ENCODE measurements at places on chromosomes 5 and 9.

- DNase-seq = peak; percentile 45
Observed at GRCh38 chr5:52748590-52748989, 39.1 kb upstream of the ITGA1 start.

GRCh38 chr9:9133526-9133925 lies 1333.9 kb upstream of the DMAC1 start:
- DNase-seq = no peak

GRCh38 chr5:53161876-53162275 lies 52.3 kb upstream of the MOCS2 start:
- no peak for DNase-seq

DNA sequence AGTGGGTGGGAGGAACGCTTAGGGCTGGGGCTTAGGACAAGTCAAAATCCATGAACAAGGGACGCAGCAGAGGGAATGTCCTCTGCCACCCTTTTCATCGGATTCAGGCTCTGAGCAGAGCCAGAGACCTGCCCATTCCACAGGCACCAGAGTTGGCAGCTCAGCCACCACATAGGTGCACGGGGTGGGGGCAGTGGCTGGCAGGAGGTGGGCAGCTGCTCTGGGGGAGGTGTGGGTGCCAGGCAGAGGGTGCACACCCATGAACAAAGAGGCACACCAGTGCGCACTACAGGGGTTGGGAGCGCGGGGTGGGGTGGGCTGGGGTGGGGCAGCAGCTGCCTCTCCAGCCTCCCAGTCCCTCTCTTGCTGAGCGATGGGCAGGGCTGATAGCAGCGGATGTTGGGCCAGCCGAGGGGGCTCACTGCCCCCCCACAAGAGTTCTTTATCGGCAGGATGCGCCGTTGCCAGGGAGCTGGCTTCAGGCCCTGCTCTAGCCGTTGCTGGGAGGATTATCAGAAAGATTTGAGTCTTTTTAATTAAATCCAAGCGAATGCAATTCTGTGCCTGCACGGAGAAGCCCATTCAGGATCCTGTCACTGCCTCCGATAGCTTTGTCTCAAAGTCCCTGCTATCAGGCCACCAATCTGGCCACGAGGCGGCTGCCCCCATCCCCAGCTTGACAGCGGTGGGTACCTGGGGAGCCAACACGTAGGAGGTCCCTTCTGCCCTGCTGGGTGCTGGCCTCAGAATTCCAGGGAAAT lies 64.3 kb upstream of the LMX1B start:
- DNase-seq = no peak

- no peak for DNase-seq
Observed at GRCh38 chr5:150053713-150054392, 32.5 kb downstream of the CSF1R start.

GRCh38 chr5:172444110-172444510 lies 10.2 kb downstream of the SH3PXD2B start:
- DNase-seq = no peak

DNA sequence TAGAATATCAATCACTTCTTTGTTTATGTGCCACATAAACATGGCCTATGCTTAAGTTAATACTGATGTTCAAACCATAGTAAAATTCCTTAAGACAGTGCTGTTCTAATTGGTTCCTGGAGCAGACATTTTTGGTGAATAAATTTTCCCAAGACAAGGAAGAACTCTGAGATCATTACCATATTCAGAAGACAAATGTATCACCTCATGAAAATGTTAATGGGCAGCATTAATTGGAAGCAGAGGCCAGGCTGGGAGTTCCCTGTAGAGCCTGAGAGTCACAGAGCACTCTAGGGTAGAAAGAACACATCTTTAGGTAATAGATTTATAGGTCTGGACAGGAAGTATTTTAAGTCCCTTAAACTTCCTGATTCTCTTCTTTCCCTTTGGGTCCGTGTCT lies 240.2 kb downstream of the MAN2A1 start:
- no peak for DNase-seq

GRCh38 chr9:89223396-89223977 lies 44.9 kb upstream of the SHC3 start:
- DNase-seq = no peak

DNA sequence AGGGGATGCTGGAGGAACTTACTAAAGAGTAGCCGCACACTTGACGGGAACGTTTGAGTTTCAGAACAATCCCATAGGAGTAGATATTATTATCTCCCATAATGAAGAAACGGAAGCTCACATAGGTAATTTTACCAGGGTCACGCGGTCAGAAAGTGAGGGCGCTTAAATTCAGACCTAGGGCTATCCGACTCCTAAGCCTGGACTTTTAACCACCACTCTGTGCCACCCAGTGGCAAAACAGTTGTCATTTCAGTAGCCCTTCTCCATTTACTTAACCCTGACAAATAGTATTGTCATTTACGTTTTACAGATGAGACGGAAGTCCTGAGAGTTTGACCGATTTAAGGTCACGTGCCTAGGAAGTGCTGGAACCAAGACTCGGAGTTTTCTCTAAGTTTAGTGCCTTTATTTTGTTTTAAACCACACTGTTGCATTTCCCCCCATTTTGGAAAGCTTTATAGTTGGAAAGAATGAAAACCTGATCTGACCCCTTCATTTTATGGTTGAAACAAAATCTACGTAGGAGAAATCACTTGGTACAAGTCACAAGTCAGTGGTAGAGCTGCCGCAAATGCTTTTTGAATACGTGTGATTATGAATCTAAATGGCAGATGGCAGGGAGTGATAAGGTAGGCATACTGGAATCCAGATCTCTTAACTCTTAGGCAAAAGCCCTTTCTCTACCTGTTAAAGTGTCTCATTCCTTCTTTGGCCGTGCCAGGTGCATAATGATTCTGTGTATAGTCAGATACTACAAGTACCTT lies 650 bp downstream of the MRRF start:
- peak; percentile 75 for DNase-seq

- no peak for DNase-seq
Observed at GRCh38 chr5:147303251-147303650, 68.4 kb downstream of the STK32A start.

- DNase-seq = no peak
Observed at GRCh38 chr9:14687042-14687719, 6.1 kb downstream of the ZDHHC21 start.

GRCh38 chr9:121451586-121451985 lies 48.1 kb downstream of the GGTA1 start:
- no peak for DNase-seq

- DNase-seq = no peak
Observed at GRCh38 chr5:56802205-56802604, 13.1 kb upstream of the MAP3K1 start.

- no peak for DNase-seq
Observed at GRCh38 chr9:135584371-135584770, 22.8 kb downstream of the PAEP start.

DNA sequence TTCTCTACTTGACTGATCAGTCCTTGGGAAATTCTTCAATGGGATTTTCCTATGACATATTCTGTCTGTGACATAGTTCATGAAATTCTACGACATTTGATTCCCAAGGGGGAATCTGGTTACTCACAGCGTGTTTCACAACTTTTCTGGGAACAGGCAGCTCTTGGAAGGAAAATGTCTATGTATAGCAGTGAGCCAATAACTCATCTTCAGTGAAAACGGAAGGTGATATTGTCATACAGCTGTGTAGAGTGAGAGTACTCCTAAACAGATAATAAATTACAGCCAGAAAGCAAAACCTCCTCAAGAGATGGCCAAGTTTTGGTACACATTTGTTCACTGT lies 91.4 kb downstream of the C9orf152 start:
- peak; percentile 90 for DNase-seq

GRCh38 chr5:125245216-125245615 lies 498.8 kb upstream of the ZNF608 start:
- DNase-seq = no peak

DNA sequence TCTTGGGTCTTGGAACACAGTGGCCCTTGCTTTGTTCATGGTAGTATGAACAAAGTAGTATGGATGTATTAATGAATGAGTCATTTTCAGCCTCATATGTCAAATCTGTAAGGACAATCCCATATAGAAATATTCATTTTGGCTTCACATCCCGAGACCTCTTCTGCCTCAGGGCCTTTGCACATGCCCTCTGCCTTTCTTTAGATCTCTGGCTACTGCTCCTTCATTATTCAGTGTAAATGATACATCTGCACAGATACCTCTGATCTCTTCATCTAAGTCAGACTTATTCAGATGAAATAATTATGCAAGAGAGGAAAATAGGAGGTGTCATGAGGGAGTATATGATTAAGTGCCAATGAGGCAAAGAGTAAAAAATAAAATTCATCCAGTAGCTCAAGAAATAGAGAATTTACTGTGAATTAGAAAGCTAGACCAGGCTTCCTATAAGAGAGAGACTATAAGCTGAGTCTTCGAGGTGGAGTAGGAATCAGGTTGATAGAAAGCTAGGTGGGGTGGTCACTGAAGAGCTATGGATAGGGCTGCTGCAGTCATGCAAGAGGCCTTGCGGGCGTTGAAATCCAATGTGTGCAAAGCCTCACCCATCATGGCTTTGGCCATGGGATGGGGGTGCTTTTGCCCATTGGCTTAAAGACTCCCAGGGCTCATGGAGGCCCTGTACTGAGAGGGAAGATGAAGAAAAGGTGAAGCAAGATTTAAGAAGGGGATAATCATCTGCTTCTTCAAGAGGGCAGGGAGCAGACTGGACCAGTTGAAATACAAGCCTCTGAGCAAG lies 3.7 kb upstream of the TTLL11 start:
- no peak for DNase-seq

DNA sequence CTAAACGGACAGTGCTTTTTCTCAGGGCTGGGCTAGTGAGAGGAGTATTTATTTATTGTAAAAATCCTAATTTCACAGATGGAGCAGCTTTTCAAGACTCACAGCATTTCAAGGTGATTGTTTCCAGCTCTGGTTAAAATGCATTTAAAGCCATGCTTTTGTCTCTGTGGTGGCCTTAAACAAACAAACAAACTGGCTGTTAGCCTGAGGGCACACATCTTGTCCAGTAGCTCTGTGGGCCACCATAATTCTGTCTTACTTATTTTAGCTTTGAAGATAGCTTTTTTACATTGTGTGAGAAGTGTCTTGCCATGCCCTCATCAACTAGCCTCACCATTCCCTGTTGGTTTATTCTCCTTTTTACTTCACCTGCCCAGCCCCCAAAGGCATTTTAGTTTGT lies 218.2 kb downstream of the PSAT1 start:
- DNase-seq = no peak

GRCh38 chr5:139407517-139407916 lies 3.6 kb upstream of the SPATA24 start:
- no peak for DNase-seq

- no peak for DNase-seq
Observed at GRCh38 chr9:103552712-103553111, 541.4 kb upstream of the SMC2 start.

DNA sequence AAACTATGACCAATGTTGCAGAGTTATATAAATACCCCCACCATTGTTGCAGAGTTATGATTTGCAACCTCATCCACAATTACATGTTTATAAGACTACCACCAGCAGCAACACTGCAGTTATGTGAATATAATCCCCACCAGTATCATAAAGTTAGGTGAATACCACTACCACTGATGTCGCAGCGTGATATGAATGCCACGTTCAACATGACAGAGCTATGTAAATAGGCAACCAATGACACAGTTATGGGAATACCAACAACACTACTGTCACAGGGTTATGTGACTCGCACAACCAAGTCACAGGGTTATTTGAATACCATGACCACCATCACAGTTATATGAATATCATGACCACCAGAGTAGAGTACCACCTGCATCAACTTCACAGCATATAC lies 63.9 kb downstream of the SHC3 start:
- DNase-seq = no peak

- DNase-seq = no peak
Observed at GRCh38 chr5:156314416-156314815, 12.5 kb upstream of the SGCD start.

DNA sequence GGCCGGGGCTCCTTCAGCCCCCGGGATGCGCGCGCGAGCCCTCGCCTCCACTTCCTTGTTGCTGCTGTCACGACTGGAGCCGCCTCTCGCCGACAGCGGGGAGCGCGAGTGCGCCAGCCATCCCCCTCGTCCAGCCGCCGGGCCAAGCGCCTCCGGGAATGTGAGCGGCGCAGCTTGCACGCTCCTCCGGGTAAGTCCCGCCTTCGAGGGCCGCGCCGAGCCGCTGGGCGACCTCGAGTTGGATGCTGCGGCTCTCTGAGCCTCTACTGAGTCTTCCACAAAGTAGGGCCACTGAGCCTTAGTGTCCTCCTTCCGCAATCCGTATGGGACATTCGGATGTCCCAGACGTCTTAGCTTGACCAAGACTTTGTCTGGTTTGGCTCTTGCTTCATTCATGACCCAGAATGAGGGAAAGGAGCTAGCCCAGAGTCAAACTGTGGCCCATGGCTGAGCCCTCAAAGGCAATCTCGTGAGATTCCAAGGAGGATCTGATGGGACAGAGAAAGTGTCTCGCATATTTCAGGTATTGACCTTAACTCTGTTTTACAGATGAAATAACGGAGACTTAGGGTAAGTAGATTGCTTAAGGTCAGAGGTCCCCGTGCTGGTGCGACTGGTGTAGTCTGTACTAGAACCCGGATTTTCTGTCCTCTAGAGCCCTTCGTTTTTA lies 586 bp downstream of the HMGXB3 start:
- peak; percentile 61 for DNase-seq

DNA sequence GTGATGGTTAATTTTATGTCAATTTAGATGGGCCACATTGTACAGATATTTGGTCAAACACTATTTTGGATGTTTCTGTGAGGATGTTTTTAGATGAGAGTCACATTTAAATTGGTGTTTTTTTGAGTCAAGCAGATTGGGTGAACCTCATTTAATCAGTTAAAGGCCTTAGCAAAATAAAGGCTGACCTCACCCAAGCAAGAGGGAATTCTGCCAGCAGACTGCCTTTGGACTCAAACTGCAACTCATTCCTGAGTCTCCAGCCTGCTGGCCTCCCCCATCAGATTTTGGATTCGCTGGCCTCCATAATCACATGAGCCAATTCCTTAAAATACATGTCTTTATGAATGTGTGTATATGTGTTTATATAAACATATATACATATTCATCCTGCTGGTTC lies 282.7 kb upstream of the POU5F2 start:
- DNase-seq = no peak

GRCh38 chr9:98877311-98877710 lies 66.4 kb upstream of the COL15A1 start:
- DNase-seq = no peak

DNA sequence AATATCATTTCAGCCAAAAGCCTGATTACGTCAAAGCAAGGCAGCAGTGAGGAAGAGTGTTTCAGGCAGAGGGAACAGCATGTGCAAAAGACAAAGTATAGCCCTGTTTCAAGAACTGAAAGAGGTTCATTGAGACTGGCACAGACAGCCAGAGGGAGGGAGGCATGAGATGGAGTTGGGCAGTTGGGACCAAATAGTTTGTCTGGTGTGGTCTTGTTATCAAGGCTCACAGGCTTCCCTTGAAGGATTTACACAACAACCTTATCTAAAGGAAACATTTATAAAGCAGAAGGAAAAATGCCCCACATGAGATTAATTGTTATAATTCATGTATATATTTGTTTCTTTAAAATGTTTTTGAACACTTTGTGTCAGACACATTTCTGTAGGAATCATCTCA lies 253.3 kb downstream of the DMAC1 start:
- DNase-seq = no peak

GRCh38 chr5:149489605-149490037 lies 61.6 kb downstream of the CSNK1A1 start:
- no peak for DNase-seq

All from inflammatory macrophage treated with lipopolysaccharide for 4 hours (primary cell).